ENCODE measurements at places on chromosomes 3 and 15.

- DNase-seq = no peak
Observed at GRCh38 chr3:62824965-62825592, 50.1 kb downstream of the CADPS start.

GRCh38 chr3:33758864-33759263, 39.6 kb upstream of the PDCD6IP start:
- no peak for DNase-seq

DNA sequence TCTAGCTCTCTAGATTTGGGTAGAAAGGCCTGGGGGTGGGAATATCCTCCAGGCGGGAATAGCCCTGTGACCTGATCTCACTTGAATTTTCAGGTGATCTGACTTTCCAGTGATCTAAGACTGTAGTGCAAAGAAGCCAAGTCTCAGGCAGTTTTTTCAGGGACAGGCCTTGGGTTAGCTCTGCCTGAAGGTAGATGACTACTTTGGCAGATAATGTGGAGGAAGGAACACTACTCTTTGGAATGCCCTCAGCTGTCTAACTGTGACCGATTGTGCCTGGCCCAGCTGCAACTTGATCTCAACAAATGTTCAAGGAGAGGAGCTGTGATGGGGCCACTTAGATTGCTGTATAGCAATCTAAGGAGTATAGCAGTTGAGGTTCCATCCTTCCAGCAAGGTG, 193.7 kb downstream of the TCF12 start:
- no peak for DNase-seq

- DNase-seq = no peak
Observed at GRCh38 chr15:40764629-40765103, 798 bp downstream of the GCHFR start.

GRCh38 chr3:191257286-191257685, 58.2 kb downstream of the OSTN start:
- DNase-seq = no peak

GRCh38 chr3:138148503-138148902, 16.3 kb upstream of the A4GNT start:
- no peak for DNase-seq

- DNase-seq = peak; percentile 34
Observed at GRCh38 chr3:158845765-158846350, 44.0 kb downstream of the MFSD1 start.

GRCh38 chr3:151383956-151384355, 597 bp downstream of the P2RY12 start:
- no peak for DNase-seq

GRCh38 chr3:89101251-89101650, 6.2 kb upstream of the EPHA3 start:
- DNase-seq = no peak

DNA sequence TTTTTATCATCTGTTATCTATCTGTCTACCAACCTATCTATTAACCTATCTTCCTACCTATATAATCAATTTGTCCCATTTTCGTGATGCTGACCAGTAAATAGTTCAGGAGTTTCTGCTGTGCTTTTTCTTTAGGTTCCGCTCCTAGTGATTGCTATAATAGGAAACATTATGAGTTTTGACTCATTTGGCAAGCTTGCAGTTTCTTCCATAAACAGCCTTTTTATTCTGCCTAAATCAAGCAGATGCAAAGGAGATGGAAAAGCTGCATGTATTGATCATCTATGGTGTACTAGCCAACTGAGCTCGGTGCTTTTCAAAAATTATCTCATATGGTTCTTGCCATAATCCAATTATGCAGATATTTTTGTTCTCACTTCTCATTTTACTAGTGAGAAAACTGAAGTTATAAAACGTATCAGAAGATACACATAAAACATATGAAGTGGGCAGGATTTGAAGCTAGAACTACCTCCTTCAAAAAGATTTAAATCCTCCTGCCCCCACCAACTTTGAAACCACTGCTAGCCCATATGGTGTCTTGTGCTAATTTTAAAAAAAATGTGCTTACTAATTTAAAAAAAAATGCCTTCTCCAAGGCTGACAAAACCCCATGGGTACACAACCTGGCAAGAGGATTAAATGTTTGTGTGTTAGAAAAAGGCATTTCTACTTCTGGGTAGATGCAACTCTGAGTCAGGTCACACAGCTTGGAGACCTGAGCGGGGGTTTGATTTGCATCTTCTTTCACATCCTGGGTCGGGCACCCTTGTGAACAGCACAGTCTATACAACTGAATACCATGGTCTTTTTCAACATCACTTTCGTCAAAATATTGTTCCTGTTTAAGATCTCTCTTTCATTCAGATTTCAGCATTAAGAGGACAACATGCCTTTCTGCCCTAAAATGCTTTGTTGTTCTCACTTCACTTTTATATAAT, 267.0 kb downstream of the CHL1 start:
- DNase-seq = no peak

- no peak for DNase-seq
Observed at GRCh38 chr3:191255156-191255555, 56.1 kb downstream of the OSTN start.

GRCh38 chr3:38548154-38548931, 52.2 kb downstream of the EXOG start:
- DNase-seq = no peak

DNA sequence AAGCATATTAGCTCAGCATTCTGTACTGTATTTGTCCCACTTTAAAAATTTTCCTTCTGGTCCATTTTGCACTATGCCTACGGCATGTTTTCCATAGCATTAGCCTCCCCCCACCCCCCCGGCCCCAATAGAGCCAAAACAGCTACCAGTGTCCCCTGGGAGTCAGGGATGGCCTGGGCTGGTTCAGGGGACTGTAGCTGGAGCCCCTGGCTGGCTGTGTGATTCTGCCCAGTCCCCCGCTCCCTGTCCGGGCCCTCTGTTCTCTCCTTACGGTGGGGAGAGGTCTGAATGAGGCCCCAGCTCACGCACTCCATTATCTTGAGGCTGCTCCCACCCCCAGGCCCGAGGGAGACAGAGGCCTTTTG, 70.1 kb downstream of the KLF15 start:
- no peak for DNase-seq

DNA sequence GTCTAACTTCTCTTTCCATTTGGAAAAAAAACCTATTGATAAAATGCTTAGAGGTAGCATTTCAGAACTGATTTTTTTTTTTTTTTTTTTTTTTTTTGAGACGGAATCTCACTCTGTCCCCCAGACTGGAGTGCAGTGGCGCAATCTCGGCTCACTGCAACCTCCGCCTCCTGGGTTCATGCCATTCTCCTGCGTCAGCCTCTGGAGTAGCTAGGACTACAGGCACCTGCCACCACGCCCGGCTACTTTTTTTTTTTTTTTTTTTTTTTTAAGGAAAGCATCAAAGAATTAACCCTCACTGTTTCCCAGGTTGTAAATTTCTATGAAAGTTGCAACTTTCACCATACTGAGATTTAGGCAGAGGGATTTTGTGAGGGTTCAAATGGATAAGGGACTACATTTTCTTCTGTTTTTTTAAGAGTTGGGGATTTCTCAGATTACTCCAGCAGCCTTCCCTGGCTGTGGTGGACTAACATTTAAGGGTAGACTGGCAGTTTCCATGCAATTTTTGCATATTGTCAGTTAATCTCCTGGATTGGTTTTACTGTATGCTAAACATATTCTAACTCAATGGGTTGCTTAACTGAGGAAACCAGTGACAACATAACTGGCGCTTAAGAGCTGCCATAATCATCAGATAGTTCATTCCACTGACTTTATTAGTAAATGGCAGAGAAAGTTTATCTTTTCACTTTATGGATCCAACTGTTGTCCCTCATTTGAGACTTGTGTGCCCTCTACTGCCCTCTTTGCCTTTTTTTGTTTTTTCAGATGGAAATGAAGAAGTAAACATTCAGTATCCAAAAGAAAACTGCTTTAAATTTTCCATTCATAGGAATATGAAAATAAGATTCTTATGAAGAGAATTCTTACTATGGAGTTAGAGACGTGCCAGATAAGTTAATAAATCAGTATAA, 93.7 kb downstream of the NPTN start:
- no peak for DNase-seq

DNA sequence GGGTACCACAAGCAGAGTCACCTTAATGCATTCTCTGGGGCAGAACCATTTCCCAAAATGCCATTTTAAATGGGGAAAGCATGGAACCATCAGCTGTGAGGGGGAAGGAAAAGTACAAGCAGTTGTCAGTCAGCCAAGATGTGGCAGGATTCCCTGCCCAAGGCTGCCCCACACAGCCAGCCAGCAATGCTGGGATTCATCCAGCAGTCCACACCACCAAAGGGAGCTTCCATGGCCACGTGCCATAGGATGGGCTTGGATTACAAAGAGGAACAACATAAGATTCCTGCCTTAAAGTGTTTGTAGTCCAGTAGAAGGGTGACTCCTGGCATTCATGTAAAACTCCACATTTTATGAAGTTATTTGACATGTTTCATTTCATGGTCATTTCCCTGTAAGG, 233.3 kb downstream of the SHOX2 start:
- DNase-seq = no peak

- DNase-seq = no peak
Observed at GRCh38 chr3:11764931-11765363, 81.7 kb downstream of the TAMM41 start.

DNA sequence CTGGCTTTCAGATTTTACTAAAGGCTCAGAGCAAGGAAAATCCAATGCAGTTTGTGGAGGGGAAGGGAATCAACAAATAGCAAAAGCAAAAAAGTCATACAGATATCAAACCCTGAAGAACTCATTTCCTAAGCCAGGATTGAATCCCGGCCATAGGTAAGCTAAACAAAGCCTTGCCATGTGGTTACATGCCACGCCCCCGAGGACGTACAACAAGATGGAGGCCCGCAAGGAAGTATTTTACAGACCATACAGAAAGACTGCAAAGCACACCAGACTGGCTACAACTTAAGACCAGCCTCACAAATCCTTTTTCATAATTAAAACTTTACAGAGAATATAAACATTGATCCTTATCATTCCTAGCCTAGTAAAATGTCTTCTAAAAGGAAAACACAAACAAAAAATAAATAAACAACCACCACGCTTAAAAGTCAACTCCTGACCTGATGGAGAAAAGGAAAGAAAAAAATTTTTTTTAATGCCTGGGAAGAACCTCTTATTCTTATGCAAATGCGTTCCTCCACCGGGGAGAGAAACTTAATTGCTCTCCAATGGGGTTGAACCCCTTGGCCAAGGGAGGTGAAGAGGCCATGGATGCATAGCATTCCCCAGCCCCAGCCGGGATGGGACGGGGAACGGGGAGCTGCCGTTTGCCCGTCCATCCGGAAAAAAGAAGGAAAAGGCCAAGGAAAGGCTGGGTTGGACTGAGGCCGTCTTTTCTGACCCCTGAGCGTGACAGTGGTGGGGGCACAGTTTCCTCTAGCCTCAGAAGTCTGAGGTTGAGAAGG, 39.3 kb downstream of the IL1RAP start:
- no peak for DNase-seq

DNA sequence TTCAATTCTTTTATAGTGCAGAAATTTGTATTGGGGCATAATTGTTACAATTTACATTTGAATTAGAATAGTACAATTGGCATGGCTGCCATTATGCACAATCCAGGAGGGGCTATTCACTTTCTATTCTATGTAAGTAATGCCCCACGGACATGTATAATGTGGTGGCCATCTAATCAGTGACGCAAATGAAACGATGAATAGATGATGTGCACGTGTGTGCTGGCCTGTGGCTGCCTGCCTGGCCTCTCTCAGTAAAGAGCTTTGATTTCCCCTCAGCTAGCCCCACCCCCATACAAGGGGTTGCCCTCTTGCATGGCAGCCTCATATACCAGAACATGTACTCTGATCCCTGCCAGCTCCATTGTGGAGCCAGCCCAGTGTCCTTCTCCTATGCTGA, 86.5 kb downstream of the BOC start:
- DNase-seq = no peak

- no peak for DNase-seq
Observed at GRCh38 chr15:47577000-47577399, 140.3 kb upstream of the SEMA6D start.

DNA sequence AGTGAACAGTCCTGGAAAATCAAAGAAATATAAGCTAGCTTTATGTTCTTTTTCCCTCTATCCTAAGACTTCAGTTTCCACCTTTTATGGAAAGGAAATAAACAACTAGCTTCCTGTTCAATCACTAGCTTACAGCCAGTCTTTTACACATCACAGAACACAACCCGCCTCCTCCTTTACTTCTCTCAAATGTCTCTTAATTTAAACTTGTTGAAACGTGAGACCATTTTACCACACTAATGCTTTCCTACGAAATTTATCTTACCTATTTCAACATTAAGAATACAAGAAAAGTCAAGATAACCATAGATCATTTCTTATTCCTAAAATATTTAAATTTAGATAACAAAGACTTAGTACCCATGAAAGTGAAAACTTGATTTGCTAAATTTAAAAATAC, 6.2 kb downstream of the PRTG start:
- no peak for DNase-seq

DNA sequence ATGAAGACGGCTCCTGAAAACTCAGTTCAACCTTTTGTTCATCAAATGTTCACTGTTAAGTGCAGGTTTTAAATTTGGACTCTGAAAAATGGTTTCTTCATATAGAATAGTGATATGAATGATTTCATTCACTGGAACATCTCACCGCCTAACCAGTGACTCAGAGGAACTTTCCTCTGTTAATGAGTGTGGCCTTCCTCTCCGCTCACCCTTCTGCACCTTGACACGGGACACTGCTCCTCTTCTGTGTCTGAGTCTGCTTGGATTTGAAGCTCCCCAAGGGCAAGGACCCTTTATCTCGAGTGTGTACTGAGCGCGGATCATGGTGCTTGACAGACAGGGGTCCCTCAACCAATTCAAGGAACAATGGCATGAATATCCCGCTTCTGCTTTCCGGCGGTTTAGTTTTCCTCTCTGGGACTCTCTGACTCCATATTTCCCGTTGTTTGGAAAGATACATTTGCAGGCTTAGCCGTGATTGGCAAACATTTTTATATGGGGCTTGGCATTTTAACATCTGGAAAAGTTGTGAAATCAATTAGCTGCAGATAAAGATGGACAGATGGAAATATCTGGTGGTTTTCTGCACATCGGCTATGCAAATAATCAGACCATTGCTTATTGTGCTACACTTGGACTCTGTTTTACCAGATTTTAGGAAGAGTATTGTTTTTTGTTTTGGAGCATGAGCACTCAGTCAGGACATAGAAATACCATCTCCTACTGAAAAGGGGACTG, 20.9 kb downstream of the KBTBD8 start:
- no peak for DNase-seq

DNA sequence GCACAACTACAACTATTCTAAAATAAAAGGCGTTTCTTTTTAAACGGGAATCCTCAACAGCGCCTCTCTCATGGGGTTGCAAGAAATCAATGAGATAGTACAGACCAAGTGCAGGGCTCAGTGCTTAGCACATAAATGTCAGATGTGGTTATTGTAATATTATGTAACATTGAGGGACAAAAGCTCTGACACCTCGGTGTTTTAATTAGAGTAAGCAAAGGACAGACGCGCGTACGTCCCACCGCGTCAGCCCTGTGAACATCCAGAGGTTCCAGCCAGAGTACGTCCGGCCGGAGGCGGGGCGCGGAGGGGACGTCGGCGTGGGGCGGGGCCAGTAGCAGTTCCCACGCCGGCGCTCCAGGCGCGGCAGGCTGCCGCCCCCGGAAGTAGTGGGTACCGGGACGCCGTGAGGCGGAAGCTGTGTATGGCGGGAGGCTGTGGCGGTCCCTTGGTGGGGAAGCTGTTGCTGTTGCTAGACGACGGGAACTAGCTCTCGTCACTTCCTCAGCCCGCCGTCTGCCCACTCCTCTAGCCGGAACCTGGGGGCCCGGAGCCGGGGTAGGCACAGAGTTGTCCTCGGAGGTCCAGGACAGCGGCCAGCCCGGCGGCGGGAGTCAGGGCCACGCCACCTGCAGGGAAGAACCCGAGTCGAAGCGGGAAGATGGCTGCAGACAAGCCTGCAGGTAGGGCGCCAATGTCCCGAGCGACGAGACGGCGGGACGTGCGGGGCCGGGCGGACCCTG, at the start of gene CNOT10:
Gene CNOT10, plus strand, starts transcription at position 389 of the 743 bp plus-strand sequence. Its CDS starts 273 bp downstream, at position 662.
- peak; percentile 62 for DNase-seq

All from NCI-H2107 (cell line).